NCI-H187 treated with DMSO at 0.1 percent for 48 hours (cell line): ENCODE measurements at places on chromosomes 11 and 22.

- DNase-seq: no peak
Observed at GRCh38 chr11:67280341-67280787, 8.7 kb upstream of the ANKRD13D start.

- no peak for DNase-seq
Observed at GRCh38 chr11:30535818-30536217, 50.3 kb downstream of the MPPED2 start.

DNA sequence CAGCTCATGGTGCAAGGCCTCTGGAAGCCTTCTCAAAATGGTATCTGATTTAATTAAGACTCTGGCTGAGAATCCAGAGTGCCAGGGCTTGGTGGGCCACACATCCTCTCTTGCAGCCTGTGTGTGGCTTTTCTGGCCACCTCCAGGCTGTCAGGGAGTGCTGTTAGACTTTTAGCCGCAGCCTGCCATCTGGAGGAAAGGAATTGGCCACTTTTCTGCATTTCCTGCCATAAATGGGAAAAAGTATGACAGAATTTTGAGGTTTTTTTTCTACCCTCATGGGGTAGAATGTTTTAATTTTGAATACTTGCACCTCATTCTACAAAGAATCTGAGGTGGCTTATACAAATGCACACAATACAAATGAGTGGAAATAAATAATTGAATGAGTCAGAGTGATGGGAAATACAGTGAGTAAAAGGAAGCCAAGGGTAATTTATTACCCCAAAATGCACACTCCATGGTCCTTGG lies 218.4 kb downstream of the ADAMTS15 start:
- DNase-seq: no peak

DNA sequence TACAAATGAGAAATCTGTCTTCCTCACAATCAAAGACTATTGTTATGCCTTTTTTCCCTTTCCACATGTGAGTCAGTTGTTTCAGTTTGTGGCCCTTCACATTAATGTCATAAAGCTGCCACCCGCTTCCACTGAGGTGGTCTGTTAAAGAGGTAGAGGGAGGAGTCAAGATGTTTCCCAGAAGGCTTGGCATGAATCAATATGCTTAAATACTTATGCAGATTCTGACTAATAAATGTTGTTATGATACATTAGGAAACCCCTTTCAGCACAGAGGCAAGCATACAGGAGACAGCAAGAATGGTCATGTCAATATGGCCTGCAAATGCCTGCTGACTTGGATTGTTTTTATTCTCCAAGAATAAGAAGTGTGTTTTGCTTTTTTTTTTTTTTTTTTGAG lies 6.5 kb downstream of the RTN3 start:
- DNase-seq: no peak

DNA sequence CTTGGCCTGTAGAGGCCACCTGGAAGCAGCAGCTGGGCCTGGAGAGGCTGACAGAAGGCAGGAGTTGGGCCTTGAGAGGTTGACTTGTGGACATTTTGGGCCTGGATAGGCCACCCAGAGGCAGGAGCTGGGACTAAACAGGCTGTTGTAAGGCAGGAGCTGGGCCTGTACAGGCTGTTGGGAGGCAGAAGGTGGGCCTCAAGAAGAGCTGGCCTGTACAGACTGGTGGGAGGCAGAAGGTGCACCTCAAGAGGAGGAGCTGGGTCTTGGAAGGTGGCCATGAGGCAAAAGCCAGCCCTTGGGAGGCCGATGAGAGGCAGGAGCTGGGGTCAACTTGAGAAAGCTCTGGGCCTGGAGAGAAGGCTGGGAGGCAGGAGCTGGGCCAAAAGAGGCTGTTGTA lies 45.3 kb downstream of the OR4C45 start:
- DNase-seq: no peak

DNA sequence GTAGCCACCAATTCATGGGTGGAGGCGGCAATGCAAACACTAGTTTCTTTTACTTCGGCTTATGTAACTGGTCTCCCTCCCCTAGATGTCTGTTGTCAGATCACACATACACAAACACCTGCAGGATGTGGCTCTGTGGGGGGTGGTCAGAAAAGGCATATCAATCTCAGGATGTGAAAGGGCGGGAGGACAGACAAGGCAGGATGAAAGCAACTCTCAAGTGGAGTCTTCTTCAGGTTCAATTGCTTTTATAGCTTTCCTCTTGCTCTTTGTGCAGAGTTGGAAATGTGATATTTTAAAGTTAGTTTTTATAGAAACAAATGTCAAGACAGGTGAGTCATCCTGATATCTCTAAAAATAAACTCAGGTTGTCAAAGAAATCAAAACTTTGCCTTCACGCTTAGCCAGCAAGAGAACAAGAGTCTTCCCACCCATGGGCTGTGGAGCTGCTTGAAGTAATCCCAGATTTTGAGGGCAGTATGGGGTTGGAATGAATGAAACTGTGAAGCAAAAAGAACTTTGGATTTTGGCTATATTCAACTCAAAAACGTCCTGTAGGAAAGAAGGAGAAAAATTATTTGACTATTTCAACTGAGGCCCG lies 423.4 kb downstream of the GUCY1A2 start:
- DNase-seq: peak; percentile 46
